A549 (cell line): ENCODE measurements at places on chromosomes 2 and 18.

DNA sequence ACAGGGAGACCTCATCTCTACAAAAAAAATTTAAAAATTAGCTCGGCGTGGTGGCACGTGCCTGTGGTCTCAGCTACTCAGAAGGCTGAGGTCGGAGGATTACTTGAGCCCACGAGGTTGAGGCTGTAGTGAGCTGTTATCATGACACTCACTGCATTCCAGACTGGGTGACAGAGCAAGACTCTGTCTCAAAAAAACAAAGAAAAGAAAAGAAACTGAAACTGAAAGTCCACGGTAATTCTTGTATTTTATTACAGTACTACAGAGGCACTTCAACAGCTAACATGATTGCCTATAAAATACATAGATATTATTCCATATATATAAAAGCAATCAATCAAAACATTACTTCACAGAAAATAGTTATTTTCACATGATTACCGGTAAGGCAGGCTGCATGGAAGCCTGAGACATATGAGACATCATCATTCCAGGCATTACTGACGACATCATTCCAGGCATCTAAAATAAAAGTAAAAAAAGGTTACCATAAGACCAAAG lies 23.1 kb downstream of the PRPF40A start:
- peak; percentile 12 for DNase-seq

- no peak for DNase-seq
These were observed 631.8 kb upstream of the RAB6C start for GRCh38 chr2:129347486-129348217.

DNA sequence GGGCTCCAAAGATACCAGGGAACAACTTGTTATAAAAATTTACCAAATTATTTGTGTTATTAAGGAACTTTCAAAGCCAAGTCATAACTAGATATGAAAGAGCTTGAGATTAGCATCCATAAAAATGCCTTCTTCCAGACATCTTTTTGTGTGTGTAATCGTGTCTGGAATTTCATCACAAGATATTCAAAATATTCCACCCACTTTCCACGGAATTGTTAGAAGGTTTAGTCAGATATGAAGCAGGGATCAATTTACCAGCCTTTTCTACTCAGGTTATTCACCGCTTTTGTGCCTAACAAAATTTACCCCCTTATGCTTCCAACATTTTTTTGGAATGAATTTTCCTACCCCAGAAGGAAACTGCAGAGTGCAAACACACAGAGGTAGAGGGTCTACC lies 130.2 kb upstream of the ACVR2A start:
- DNase-seq, result no peak

GRCh38 chr18:58046794-58047555 lies 2.9 kb downstream of the NEDD4L start:
- no peak for DNase-seq

DNA sequence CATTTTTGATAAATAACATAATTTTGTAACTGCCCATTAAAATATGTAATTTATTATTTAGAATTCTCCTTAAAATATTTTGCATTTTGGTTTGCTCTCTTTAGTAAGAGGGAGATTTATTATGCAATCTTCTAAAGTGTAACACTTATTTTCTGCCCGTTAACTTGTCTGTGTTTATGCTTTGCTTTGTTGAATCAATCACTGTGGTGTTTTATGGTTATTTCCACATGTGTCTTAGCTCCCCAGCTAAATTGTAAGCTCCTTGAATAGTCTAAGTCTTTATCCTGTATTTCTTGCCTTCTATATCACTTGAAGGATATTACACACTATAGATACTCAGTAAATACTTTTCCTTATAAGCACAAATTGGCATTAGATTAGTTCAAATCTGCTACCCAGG lies 166.6 kb upstream of the SPRED2 start:
- DNase-seq, result no peak

- DNase-seq, result no peak
These were observed 53.9 kb downstream of the REEP1 start for GRCh38 chr2:86283411-86284030.

GRCh38 chr2:238099714-238100048 lies 459 bp upstream of the ESPNL start:
- no peak for DNase-seq

DNA sequence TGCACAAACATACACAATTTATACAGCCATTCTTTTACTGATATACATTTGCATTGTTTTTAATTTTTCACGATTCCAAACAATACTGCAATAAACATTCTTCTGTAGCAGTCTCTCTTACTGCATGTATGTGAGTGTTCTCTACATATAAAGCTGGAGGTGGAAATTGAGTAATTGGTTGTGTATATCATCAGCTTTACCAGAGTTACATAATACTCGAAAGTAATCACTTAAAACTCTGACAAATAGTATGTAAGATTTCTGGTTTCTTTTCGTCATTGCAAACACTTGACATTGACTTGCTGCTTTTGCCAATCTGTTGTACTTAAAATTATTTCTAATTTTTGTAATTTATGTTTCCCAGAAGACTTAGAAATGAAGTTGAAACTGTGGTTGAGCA lies 110.2 kb downstream of the TDRD15 start:
- DNase-seq, result no peak

GRCh38 chr2:216776066-216776850 lies 80.9 kb upstream of the IGFBP5 start:
- DNase-seq, result no peak

DNA sequence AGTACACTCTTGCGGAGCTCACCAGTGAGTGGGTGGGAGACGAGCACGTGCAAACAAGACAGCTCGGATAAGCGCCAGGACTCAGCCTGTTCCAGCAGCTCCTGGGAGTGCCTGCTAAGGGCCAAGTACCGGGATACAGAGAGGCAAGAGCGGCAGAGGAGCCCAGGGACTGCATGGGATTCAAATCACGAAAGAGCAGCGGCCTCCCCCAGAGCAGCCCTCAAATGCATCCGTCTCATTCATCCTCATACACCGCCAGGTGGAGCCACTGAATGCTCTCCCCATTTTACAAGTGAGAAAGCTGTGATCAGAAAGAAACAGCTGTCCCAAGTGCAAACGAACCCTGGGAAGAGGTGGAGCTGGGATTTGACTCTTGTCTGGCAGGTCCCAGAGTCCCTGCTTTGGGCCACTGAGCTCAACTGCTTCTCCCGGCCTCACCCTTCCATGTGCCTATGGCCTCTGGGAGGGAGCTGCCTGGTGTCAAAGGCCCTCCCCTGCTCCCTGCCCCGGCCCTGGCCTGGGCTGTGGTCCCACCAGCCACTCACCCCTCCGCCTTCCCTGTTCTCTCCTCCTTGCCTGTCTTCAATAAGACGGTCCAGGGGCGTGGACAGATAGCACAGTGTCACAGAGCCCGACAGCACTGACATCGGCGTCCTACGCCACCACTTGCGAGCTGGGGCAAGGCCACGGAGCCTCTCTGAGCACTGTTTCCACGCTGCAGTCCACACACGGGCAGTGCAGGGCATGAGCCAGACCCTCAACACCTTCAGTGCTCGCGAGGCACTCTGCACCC lies 72.8 kb upstream of the TAF1B start:
- DNase-seq, result peak; percentile 91

DNA sequence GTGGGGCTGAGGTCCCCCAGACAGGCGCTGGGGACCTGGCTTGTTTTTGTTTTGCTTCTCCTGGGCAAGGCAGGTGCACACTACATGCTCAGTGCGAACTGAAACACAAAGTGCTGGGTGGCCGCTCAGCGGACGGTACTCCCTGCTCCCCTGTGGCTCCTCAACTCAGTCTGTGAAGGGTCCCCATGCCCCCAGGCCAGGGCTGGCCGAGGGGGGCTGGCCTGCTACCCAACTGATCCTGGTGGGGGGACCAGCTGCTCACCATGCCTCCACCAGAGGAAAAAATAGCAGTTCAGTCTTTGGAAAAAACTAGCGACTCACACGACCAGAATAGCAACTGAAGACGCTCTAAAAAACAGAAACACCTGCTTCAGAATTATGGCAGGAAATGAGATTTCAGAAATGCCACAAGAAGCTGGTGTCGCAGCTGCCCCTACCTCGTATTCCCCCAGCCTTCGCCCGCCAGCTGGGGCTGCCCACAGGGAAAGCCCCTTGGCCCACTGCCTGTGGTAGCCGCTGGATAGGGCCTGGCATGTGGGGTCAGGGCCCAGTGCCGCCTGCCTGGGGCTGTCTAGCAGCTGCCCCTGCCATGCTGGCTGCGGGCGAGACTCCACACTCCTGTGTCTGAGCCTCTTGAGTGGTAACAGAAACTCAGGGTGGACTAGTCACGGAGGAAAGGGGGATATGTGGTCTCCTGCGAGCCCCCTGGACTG lies 43.7 kb downstream of the MEX3C start:
- no peak for DNase-seq

- DNase-seq, result no peak
These were observed 647.6 kb upstream of the PKDCC start for GRCh38 chr2:41400088-41400665.

GRCh38 chr2:180227461-180227860 lies 220.4 kb upstream of the CWC22 start:
- DNase-seq, result no peak

- no peak for DNase-seq
These were observed 136.9 kb downstream of the SEPTIN10 start for GRCh38 chr2:109476641-109477441.

DNA sequence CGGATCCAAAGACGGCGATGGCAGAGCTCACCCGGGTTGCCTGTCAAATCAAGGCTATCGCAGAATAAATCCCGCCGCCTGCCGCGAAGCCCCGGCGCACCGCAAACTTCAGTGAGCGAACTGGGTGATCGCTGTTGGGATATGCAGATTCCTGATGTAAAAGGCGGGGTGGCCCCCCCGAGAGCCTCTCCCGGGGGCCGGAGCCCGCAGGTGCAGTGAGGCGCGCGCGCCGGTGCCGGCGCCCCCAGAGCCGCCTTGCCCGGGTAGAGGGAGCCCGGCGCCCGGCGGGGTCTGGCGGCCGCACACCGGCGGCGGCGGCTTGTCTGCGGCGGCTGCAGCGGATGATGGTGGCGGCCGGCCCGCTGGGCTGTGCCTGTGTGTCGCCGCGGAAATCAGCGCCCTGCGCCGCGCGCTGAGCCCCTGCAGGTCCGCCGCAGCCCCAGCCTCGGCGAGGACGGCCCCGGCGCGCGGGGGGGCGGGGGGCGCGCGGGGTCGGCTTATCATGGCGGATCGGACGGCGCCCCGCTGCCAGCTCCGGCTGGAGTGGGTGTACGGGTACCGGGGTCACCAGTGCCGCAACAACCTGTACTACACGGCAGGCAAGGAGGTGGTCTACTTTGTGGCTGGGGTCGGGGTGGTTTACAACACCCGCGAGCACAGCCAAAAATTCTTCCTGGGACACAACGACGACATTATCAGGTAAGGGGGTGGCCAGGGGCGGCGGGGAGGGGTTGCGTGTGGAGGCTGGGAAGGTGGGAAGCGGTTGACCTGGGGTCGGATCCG lies 1.3 kb downstream of the EML6 start:
- no peak for DNase-seq

DNA sequence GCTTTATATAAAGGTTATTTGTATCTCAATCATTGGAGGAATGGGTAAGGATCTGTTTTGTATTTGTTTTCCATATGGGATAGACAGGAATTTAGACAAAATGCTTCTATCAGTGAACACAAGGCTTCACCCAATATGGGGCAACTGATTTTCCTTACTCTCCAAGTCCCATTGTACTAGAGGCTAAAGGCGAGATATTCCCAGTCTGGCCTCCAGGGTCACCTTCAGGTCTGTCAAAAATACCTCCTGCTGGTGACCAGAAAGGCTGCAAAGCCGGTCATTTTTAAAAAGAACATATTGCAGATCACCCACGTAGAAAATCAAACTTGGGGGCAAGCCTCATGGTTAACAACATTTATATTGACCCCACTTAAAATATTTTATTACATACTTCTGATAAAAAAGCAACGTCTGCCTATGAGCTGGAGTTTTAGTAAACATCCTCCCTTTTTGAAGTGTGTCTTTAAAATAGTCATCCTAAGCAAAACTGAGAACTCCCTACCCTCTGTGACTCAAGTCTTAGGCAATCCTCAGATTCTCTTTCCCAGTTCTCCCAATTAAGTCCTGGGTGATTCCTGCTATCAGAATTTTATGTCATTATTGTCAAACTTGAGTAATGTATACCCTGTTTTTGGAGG lies 276.6 kb downstream of the MREG start:
- DNase-seq, result peak; percentile 20

DNA sequence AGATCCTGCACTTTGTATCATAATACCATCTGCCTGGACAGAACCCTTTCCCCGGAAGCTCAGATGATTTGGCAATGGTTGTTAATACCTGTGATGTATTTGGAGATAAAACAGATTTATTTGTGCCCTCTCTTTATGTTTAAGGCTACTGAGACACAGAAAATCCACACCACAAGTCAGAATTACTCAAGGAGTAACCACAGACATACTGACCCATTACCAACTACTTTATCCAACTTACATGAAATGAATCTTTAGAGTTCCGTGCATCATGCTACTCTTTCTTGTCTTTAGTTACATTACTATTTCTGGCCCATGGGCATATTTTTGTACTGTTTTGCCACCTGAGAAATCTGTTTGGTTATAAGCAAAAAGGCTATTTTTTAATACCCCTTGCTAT lies 384.0 kb downstream of the STK39 start:
- DNase-seq, result no peak

- DNase-seq, result peak; percentile 40
These were observed 24.1 kb upstream of the CHRNA1 start for GRCh38 chr2:174788291-174788929.

DNA sequence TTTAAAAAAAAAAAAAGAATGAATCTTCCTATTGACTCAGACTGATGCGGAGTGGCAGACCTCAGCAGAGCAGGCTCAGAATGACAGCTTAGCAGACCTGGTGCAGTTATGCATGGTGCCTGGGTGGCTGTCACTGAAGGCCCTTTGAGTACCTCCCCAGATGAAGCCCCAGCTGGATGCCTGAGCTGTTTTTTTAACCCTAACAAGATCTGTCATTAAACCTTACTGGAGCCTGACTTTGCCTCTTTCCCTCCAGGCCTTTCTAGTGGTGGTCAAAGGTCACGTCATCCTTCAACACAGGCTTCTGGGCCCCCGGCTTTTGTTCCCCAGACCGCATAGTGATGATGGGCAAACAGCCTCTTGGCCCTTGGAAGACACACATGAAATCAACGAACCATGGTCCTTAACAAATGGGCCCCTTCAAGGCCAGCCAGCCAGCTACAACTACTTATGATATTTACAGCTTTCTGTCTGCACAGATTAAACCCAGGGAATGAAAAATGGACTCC lies 138.3 kb upstream of the CYP1B1 start:
- DNase-seq, result no peak

GRCh38 chr2:33730193-33730592 lies 131.1 kb upstream of the FAM98A start:
- DNase-seq, result no peak

GRCh38 chr2:97359861-97360584 lies 229.7 kb downstream of the ANKRD36B start:
- DNase-seq, result no peak

DNA sequence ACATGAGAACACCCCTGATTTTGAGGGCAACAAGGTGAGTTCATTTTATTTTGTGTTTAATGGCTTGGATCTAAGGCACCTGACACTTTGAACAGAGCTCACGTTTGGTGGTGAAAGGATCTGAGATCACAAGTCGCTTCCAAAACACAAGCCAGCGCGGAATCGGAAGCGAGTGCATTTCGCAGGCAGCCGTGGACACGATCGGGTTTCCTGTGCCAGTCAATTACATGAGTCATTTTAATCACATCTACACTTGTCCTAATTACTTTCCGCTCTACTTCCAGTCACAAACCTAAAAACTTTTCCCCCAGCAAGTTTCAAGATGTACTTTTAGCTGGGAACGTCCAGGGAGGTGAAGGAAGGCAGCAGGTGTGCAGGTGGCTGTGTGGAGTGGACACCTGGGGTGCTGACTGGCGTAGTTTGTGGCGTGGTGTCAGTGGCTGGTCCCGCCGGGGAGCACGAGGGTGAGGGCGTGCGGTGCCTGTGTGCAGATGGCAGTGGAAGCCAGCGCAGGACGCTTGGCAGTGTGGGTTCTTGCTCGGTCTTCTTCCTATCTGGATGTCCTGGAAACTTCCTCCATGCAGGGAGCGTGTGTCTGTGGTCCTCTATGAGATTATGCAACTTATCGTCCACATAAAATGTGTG lies 75.6 kb downstream of the DCDC2C start:
- DNase-seq, result no peak
